ENCODE measurements at places on chromosomes 16 and 17.
A peak's percentile ranks its signal among the peaks of the same experiment; 100 is the strongest.

DNA sequence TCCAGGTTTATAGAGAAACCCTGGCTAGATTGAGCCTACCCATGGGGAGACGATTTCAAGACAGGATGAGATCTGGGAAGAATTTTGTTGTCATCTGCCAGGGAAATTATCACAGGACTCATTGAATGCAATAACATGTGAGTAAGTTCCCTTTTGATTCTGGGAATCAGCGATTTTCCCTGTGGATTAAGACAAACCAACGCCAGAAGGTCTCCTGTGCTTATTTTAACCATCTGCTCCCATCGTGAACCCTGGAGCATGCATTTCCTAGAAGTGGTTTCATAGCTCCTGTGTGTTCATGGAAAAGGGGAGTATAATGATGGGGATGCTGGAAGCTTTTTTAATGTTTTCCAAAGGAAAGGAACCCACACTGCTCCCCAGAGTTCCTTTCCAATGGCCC lies 21.0 kb upstream of the ARHGAP44 start:
- DNase-seq, result no peak

DNA sequence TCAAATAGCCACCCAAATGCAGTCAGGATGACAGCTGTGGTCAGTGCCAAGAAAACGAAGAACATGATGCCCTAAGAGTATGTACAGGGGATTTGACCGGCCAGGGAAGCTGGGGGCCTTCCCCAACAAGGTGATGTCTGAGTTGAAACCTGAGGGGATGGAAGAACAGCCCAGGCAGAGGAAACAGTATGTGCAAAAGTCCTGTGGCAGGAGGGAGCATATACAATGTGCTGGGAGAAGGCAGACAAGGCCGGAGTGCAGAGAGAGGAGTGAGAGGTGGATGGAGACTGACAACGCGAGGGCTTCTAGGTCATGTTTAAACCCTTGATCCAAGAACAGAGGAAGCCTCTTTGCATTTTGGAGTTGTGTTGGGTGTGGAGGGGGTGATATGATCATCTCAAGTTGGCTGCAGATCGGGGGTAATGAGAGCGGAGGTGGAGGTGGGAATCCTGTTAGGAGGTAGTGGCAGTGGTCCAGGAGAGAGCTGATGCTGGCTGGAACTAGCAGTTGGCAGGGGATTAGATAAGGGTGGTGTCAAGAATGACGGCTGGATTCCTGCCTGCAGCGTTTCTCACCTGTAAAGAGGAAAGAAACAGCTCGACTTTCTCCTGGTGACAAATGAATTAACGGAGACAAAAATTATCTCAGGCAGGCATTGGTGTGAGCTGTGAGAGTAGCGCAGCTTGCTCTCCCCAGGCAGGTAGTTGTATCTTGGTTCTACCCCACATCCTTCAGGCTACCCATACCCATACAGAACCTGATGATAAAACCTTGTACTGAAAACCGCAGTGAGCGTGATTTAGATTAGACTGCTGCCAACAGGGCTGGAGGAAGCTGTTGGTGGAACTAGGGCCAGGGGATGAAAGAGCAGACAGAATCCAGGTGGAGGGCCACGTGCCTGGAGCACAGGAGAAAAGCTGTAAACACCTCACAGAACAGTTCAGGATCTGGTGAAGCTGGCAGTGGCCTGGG lies 37.2 kb upstream of the NGFR start:
- no peak for DNase-seq

GRCh38 chr16:86252596-86252995 lies 257.7 kb upstream of the FOXF1 start:
- DNase-seq, result no peak

DNA sequence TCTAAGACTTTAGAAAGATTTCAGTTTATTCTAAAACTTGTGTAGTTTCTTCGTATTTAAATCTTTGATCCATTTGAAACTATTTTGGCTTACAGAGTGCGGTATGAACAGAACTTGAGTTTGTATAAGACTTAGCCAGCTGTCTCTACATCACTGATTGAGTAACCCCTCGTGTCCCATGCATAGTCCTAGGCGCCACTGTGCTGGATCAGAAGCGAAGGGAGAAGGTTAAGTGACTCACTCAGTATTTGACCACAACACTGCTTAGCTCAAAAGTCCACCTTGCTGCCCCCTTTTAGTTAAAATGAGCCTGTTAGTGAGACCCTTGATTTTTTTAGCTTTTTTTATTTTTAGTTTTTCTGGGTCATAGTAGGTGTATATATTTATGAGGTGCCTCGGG lies 28.4 kb downstream of the CD300LB start:
- no peak for DNase-seq

GRCh38 chr17:51189628-51190027 lies 23.4 kb downstream of the NME2 start:
- DNase-seq, result no peak

- no peak for DNase-seq
Measured at GRCh38 chr16:67999985-68000384, 701 bp upstream of the DPEP2 start.

DNA sequence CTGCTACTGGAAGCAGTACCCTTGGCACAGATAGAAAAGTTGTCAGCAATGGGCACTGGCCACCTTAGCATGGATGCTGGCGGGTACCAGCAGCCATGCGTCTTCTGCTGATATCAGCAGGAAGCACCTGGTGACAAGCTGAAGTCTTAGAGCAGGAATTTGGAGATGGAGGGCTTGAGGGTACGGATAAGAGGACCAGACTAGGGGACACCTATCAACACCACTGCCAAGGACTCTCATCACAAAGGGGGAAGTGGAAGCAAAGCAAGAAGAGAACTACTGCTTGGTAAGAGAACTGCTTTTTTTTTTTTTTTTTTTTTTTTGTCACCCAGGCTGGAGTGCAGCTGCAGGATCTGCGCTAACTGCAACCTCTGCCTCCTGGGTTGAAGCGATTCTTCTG lies 35.4 kb upstream of the LYRM9 start:
- no peak for DNase-seq

- no peak for DNase-seq
Measured at GRCh38 chr16:75589306-75589705, 23.1 kb downstream of the GABARAPL2 start.

GRCh38 chr17:40417609-40418427 lies at the start of gene TOP2A:
Gene TOP2A (minus strand): TSS chr17:40417896. CDS start chr17:40417791, 105 bp downstream.
- DNase-seq, result peak; percentile 100

GRCh38 chr16:181565-182021 lies 1.3 kb downstream of the HBQ1 start:
- no peak for DNase-seq

- peak; percentile 83 for DNase-seq
Measured at GRCh38 chr17:40316571-40317344, 7.8 kb downstream of the RARA start.

GRCh38 chr17:73118951-73119391 lies 26.5 kb upstream of the SLC39A11 start:
- DNase-seq, result no peak

DNA sequence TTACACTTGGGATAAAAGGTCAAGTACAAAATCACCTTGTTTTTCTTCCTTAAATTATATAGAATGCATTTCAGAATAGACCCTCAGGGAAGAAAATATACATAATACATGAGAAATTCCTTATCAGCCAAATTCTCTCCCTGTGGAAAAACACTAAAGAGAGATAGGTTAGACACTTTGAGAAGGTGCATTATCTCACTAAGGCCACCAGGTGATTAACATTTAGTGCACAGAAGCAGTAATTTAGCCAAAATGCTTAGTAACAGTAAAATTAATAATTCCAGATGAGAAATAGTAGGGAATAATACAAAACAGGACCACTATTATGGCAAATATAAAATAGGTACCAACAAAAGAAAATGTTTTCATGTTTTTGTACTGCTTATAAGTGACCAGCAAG lies 185.3 kb upstream of the C17orf78 start:
- no peak for DNase-seq

DNA sequence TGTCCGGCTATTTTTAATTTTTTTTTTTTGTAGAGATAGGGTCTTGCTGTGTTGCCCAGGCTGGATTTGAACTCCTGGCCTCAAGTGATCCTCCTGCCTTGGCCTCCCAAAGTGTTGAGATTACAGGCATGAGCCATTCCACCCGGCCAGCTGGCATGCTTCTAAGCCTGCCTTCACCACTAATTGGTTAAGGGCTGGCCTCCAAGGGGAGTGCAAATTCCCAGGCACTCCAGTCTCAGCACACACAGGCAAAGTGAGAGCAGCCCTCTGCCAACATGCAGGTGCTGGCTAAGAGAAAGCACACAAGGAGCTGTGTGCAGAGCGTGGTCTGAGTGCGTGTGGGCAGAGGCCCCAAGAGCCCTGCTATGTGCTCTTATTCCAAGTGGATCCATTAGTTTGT lies 149.8 kb upstream of the HS3ST2 start:
- no peak for DNase-seq

GRCh38 chr17:58351831-58352595 lies at the start of gene SUPT4H1:
Gene SUPT4H1 (minus strand): TSS chr17:58352201. CDS start chr17:58352135, 66 bp downstream.
- DNase-seq, result peak; percentile 97

DNA sequence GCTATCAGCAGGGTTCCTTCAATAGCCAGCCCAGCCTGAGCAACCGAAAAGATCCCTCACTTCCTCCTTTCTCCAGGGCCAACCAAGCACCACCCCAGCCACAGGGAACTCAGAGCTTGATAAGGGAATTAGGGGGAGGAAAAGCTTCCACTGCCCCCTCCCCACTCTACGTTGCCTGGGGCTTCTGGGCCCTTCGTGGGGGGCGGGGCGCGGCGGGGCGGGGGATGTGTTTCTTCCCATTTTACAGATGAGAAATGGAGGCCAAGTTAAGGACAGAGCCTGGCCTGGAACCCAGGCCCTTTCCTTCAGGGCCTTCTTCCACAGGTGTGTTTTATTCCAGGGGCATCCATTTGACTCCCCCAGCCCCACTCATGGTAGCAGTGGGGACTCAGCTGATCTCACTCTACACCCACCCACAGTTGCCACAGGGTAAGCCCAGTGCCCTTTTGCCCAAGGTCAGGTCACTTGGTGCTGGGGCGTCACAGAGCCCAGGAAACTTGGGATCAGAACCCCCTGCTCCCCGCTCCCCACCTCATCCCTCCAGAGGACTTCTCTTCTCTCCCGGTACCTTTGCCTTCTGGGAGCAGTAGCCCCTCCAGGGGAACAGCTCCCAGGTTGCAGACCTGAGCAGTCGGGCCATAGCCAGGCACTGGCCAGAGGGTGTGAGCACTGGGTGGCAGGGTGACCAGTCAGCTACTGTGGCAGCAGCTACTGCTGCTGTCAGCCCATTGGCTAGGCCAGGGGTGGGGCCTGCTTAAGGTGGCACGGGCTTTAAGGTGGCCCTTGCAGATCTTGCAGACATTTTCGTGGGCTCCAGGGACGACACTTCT lies at the start of gene LDHD:
TSS of gene LDHD (minus strand) at position 700 of the 830 bp plus-strand sequence. CDS start at position 640, 60 bp downstream.
- peak; percentile 95 for DNase-seq

- no peak for DNase-seq
Measured at GRCh38 chr17:62599964-62600657, 27.4 kb upstream of the MRC2 start.

- peak; percentile 41 for DNase-seq
Measured at GRCh38 chr16:55842369-55843104, 9.6 kb upstream of the CES1 start.

All from HTR-8/SVneo (cell line).